ENCODE measurements at places on chromosomes 13 and 19. TPM values are rescaled to one million over a fixed set of nuclear protein-coding genes. Genes with fewer than 3 reads are reported as not detected.

ZNF177 gene
- total RNA-seq = 1.4 TPM

ADGRL1 gene
- total RNA-seq = 1.4 TPM

ODAD3 gene
- total RNA-seq = not detected

TNNT1 gene
- not detected for total RNA-seq

KLC3 gene
- not detected for total RNA-seq

CARD8 gene
- 103 TPM for total RNA-seq

CCNE1 gene
- 4.1 TPM for total RNA-seq

C13orf42 gene
- not detected for total RNA-seq

FNDC3A gene
- 30.3 TPM for total RNA-seq

SOX1 gene
- total RNA-seq = not detected

IZUMO2 gene
- total RNA-seq = not detected

RFPL4A gene
- total RNA-seq = not detected

CLC gene
- total RNA-seq = not detected

WDR88 gene
- total RNA-seq = 0.51 TPM

ZNF208 gene
- 10.5 TPM for total RNA-seq
